ENCODE measurements at places on chromosomes 1 and 21.
A peak's percentile ranks its signal among the peaks of the same experiment; 100 is the strongest.

DNA sequence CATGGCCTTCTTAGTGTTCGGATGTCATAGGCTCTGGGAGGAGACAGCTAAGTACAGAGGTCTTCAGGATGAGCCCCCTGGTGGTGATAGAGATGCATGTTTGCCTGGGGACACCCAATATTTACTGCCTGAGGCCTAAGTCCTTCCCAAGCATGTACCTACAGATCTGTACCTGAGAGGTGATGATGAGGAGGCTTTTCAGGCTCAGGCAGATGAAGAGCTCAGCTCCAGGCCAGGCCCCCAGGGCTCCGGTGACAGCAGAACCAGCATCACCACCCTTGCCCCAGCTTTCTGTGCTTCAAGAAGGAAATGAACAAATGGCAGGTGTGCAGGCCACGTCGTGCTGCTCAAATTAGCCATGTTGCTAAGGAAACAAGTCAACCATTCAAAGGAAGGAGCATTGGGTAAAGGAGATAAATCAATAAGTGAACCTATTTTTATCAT lies 21.1 kb downstream of the CACNA1E start:
- peak; percentile 49 for DNase-seq

DNA sequence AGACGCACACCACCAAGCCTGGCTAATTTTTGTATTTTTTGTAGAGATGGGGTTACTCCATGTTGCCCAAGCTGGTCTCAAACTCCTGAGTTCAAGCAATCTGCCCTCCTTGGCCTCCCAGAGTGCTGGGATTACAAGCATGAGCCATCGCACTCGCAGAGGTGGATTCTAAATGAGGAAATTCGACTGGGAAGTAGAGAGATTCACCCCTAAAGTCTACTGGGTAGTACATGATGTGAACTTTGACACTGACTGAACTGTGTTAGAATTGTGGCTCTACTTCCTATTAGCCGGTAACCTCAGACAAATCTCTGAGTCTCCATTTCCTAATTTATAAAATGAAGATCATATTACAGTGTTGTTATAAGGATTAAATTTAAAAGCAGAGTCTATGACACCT lies 276.0 kb upstream of the NR5A2 start:
- DNase-seq = no peak

GRCh38 chr1:164583835-164584539 lies 25.0 kb downstream of the PBX1 start:
- no peak for DNase-seq

DNA sequence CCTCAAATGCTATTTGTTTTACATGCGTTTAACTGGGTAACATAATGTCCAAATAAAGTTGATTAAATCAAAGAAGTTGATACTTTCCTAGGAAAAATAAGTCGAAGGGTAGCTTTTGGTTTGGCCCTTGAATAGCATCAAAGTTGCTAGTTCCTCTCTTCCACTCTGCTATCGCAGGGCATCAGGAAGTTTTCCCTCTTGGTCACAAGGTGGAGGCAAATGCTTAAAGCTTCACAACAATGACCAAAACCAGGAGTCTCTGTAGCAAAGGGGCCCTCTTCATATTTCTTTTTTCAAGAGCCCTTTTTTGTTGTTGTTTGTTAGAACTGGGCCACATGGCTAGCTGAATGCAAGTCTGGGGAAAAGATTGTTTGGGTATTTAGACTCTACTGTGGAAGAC lies 668.4 kb downstream of the KCNT2 start:
- DNase-seq = peak; percentile 5

DNA sequence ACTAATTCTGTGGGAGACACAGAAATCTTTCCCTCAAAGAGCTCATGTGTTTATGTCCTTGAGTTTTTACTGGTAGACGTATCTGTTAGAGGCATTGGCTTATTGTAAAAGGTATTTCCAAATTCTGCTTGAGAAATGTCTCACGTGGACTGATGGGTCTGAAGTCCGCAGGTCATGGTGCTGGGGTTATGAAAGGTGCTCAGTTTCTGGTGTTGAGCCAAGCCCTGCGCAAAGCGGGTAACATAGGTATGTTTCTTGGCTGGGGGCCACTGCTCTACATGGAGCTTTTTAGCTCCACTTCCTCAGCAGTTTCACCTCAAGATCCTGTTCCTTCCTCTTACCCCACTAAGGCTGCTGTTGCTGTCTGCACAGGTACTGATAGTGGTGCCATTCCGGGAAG lies 10.8 kb downstream of the UTP25 start:
- no peak for DNase-seq

DNA sequence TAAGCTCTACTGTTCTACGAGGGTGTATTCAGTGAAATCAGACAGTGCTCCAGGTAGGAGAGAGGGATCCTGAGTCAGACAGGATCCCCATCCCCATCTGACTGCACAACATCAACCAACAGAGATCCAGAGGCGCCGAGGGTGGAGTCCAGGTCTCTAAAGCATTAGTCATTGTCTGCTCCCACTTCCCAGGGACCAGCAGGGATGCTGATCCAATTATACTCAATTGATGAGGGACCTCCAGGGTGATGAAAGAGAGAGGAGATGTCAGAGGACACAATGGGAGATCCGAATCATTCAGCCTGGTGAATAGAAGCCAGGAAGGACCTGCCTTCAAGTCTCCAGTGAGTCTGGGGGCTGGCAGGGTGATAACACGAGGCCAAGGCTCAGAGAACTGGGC lies 39.5 kb upstream of the STMN1 start:
- no peak for DNase-seq

- DNase-seq = no peak
Observed at GRCh38 chr1:29547300-29547699, 311.0 kb downstream of the PTPRU start.

Measured in COR-L47 (cell line).